HepG2 (cell line): ENCODE measurements at places on chromosomes 16 and 17. TPM values are rescaled to one million over a fixed set of nuclear protein-coding genes. Genes with fewer than 3 reads are reported as not detected.

DNA sequence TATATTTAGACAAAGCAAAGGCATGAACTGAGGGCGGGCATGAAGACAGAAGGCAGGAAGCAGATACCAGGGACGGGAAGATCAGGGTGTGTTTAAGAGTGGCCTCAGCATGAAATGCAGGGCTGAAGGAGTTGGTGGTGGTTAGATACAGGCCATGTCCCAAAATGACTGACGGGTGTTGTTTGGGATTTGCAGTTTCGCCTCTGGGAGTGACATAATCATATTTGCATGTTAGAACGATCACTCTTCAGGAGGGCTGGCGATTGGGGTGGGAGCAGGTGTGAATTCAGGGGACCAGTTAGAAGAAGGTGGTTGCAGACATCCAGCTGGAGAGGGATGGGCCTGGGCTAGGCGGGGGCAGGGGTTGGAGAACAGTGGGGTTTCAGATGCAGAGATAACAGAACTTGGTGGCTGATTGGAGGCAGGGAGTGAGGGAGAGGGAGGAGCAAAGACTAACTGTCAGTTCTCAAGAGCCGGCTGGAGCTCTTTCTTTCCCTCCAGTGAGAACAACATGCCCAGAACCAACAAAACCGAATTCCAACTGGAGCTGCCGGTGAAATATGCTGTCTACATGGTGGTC, 27.2 kb upstream of the ITGAX start:
- H3K4me3 ChIP-seq = no peak overlapping the region
- H3K27me3 ChIP-seq = peaks cover 8% of the 10 kb centered on the region; the same call in 1 of the 2 replicates
- H3K27ac ChIP-seq = no peak overlapping the region
- no peaks in the 10 kb centered on the region for H3K36me3 ChIP-seq
- H3K4me1 ChIP-seq = no peaks in the 10 kb centered on the region

DNA sequence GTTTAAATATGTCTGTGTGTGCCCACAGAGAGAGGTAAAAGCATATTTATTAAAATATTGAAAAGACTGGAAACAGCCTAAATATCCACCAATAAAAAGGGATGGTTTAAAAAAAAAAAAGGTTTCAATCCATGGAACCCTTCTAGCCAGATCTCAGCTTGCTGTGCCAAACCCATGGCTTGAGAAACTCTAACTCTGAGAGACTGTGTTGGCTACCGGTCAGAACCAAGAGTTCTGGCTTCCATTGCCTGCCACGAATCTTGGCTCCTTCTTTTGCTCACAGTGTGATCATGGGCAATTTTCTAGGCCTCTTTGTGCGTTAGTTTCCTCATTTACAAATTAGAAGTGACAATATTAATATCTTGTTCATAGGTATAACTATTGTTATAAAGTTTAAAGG, 201.3 kb upstream of the IRX3 start:
- H3K4me3 ChIP-seq = no peak overlapping the region
- DNase-seq = no peak
- no peaks in the 10 kb centered on the region for H3K4me1 ChIP-seq
- H3K27me3 ChIP-seq = peaks cover 13% of the 10 kb centered on the region; the same call in 1 of the 3 replicates
- no peak overlapping the region for H3K27ac ChIP-seq
- H3K36me3 ChIP-seq = no peaks in the 10 kb centered on the region

ACSM3 gene
- total RNA-seq = 108 and 125 TPM in 2 replicates

AFMID gene
- 270 and 327 TPM in 2 replicates for total RNA-seq

- no peak overlapping the region for H3K27ac ChIP-seq
- H3K36me3 ChIP-seq = no peaks in the 10 kb centered on the region
- H3K27me3 ChIP-seq = peaks cover 46% of the 10 kb centered on the region; the same call in 2 of the 3 replicates
- DNase-seq = no peak
- no peak overlapping the region for H3K4me3 ChIP-seq
Measured at GRCh38 chr17:36687736-36688135, 86.4 kb downstream of the MRM1 start.

DNA sequence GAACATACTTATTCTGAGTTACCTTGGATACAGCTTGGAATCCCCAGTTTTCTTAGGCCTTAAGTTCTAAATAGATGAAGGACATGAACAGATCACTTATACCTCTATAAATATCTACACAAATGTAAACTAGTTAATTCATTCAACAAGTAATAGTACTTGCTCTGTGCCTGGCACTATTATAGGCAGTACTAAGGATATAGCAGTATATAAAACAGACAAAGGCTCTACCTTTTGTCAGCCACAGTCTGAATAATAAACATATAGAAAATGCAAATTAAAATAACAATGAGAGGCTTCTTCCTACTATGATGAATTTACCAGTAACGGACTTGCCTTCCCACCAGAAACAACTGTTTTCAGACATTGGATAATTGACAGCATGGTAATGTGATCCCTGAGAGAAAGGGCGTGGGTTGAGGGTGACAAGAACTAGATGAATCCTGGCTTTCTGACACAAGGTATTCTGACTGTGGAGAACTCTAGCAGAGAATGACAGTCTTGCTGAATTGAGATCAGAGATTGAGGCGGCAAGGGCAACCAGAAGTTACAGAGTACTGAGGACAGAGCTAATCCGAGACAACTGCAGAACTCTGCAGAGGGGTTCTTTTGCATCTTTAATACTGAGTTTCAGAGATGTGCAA, 170.5 kb downstream of the TANC2 start:
- H3K27ac ChIP-seq = no peak overlapping the region
- H3K36me3 ChIP-seq = no peaks in the 10 kb centered on the region

- peak; percentile 100 for DNase-seq
- 0 out of 2 replicates have a peak overlapping the region, but pooled peaks have one; percentile 6 for H3K4me3 ChIP-seq
- no peaks in the 10 kb centered on the region for H3K27me3 ChIP-seq
- H3K27ac ChIP-seq = peak overlapping the region; percentile 80
Measured at GRCh38 chr16:10647721-10648296, 46.9 kb downstream of the TEKT5 start.

CWC25 gene
- total RNA-seq = 12.7 and 15.6 TPM in 2 replicates

DNA sequence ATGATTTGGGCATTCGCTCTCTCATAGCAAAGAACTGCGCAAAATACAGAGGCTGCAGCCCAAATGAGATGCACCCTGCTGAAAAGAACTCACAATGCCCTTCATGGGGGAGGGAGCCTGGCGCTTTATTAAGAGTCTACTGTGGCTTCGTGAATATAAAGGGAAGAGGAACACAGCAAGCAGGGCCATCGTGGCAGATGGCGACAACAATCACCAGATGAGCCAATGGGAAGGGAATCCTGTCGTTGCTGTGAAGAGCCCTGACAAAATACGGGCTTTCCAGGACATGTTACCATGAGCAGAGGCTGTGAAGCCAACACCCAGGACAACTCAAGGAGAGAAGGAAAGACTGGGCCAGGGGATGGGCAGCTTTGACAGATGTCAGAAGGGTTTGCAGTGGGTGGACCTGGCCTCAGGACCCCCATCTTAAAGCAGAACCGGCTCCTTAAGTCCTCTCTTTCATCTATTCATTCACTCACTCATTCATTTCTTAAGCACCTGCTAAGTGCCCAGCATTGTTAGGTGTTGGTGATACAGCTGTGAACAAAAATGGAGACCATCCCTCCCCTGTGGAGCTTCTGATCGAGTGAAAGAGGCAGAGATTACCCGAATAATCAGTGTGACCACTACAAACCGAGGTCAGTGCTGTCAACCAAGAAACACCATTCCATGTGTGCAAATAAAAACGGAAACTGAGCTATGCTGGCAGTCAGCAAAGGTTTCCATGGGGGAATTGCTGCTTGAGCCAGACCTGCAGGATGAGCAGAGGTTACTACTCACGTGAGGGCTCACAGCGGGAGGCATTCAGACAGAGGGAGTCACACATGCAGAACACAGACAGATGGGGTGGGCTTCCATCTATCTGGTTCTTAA, 125.8 kb downstream of the DYNLRB2 start:
- H3K4me3 ChIP-seq = no peak overlapping the region
- no peaks in the 10 kb centered on the region for H3K4me1 ChIP-seq
- no peak for DNase-seq
- no peak overlapping the region for H3K27ac ChIP-seq
- H3K27me3 ChIP-seq = peaks cover 14% of the 10 kb centered on the region; the same call in 1 of the 3 replicates

GRCh38 chr16:88070989-88071625, 119.9 kb downstream of the BANP start:
- no peaks in the 10 kb centered on the region for H3K27me3 ChIP-seq
- H3K4me3 ChIP-seq = no peak overlapping the region
- no peaks in the 10 kb centered on the region for H3K4me1 ChIP-seq
- peaks cover 19% of the 10 kb centered on the region for H3K36me3 ChIP-seq

DNA sequence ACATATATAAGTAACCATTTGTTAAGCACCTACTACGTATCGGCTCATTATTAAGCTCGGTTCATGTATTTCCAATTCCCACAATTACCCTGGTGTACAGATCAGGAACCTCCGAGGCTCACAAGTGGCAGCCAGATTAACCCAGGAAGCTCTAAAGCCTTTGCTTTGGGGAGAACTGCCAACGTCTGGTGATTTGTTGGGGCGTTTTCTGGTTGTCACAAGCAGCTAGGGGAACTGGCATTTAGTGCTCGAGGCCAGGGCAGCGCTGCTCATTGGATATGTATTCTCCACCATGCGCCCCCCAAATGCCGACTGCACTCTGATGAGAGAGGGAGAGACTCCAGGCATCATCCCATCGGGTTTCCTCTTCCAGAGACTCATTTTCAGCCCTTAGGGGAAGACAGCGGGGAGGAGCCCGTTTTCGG, 541 bp downstream of the ZNF18 start:
- peaks cover 15% of the 10 kb centered on the region for H3K4me1 ChIP-seq
- peak overlapping the region; percentile 80 for H3K27ac ChIP-seq
- H3K4me3 ChIP-seq = peak overlapping the region; percentile 80

DNA sequence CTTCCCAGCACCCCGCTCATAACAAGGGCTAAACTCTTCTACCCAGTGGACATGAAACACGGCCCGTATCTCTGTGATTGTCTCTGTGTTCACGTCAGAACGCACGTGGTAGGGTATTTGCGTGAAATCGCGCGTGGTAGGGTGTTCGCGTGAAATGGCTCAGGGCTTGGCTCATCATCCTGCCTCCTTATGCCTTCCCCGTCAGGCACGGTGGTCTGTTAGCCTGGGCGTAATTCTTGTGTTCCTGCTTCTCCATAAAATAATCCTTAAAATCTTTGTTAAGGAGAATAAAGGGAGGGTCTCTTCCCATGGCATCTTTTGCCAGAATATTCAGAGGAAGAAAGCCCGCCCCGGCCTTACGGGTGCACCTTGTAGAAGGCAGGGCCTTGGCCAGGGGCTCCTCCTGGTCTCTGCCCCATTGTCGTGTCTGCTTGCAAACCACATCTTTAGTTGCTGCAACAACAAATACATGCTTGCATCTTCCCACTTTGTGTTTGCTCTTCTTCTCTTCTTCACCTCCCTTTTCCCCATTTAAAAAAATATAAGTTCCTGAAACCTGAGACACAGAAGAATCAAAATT, 116.7 kb upstream of the CHMP6 start:
- DNase-seq = no peak
- peaks cover 19% of the 10 kb centered on the region for H3K36me3 ChIP-seq
- no peak overlapping the region for H3K27ac ChIP-seq
- no peaks in the 10 kb centered on the region for H3K27me3 ChIP-seq
- H3K4me3 ChIP-seq = no peak overlapping the region

SECTM1 gene
- total RNA-seq = 2.4 and 5.3 TPM in 2 replicates

LPO gene
- total RNA-seq = not detected in 2 replicates

GRCh38 chr17:35531160-35531559, 6.3 kb downstream of the SLFN12L start:
- H3K4me1 ChIP-seq = no peaks in the 10 kb centered on the region
- no peak for DNase-seq
- no peak overlapping the region for H3K27ac ChIP-seq
- no peaks in the 10 kb centered on the region; the same call in 1 of the 2 replicates for H3K27me3 ChIP-seq

DNA sequence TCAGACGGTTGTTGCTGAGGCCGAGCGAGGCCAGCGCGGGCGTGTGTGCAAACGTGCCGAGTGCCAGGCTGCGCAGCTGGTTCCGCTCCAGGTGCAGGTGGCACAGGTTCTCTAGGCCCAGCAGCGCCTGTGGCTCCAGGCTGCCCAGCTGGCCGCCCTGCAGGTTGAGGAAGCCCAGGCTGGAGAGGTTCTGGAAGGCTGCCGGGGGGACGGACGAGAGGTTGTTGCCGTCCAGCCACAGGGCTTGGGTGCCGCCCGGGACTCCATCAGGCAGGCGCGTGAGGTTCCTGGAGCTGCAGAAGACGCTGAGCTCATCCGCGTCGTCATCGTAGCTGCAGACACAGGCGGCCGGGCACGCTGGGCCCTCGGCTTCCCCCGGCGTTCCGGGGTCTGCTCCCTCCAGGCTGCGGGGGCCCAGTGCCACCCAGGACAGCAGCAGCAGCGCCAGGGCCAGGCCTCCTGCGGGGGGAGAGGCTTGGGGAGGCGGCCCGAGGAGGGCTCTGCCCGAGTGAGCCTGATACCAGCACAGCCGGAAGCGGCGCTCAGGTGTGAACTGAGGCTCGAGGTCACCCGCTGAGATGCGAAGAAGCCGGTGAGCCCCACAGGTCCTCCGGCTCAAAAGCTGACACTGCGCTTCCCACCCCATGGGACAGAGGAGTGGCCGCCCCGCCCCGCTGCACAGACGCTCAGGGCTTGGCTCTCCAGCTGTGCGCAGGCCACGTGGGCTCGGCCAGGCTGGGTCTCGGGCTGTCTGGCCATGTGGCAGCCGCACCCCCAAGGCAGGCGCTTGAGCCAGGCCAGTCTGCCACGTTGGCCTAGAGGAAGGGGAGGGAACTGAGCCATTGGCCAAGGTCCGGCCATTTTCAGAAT, 1.3 kb downstream of the IGFALS start:
- no peak for DNase-seq
- peaks cover 1% of the 10 kb centered on the region; the same call in 1 of the 2 replicates for H3K36me3 ChIP-seq
- no peak overlapping the region for H3K4me3 ChIP-seq

DNA sequence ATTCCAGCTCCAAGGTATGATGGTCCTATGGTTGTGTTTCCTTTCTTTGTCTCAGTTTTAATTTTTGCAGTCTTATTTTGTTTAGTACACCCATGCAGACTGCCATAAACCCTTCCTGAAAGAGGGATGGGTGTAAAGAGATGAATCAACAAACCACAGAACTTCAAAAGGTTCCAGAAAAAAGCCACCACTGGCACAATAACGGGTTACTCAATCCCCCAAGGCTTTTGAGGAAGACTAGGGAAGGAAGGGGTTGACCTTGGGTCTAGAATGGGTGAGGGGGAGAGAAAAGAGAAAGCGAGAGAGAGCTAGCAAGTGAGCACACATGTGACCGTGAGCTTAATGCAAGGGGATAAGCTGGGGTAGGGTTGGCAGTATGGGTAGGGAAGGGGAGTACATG, 168.1 kb downstream of the XYLT1 start:
- H3K4me3 ChIP-seq = no peak overlapping the region
- 0 out of 2 replicates have a peak, but pooled peaks cover 2% of the 10 kb centered on the region for H3K27me3 ChIP-seq
- no peaks in the 10 kb centered on the region for H3K36me3 ChIP-seq
- DNase-seq = no peak

STH gene
- total RNA-seq = not detected in 2 replicates
